RPMI7951 (cell line): ENCODE measurements at places on chromosomes 4 and X.

DNA sequence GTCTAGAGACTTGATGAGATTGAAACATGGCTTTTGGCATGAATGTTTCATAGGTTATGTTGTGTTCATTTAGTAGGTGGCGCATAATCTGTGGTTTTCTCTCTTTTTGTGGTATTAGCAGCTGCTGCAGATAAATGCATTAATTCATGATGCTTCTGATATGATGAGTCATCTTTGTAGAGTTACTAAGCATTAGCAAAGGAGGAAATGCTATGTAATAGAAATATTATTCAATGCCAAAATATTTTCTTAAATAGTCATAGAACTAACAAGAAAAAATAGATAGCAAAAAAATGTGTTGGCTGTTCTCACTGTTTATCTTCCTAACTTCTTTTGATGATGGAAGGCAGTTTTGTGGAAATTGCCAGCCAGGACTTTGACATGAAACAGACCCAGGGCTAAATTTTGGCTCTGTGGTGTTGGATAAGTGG, 3.6 kb downstream of the ZXDB start:
- peak; percentile 63 for DNase-seq

- DNase-seq: no peak
Measured at GRCh38 chr4:110876866-110877265, 254.0 kb upstream of the PITX2 start.

GRCh38 chr4:182513587-182514291, 270.5 kb downstream of the TENM3 start:
- DNase-seq: no peak

- DNase-seq: peak; percentile 45
Measured at GRCh38 chr4:69057620-69058409, 38.5 kb upstream of the UGT2B7 start.

DNA sequence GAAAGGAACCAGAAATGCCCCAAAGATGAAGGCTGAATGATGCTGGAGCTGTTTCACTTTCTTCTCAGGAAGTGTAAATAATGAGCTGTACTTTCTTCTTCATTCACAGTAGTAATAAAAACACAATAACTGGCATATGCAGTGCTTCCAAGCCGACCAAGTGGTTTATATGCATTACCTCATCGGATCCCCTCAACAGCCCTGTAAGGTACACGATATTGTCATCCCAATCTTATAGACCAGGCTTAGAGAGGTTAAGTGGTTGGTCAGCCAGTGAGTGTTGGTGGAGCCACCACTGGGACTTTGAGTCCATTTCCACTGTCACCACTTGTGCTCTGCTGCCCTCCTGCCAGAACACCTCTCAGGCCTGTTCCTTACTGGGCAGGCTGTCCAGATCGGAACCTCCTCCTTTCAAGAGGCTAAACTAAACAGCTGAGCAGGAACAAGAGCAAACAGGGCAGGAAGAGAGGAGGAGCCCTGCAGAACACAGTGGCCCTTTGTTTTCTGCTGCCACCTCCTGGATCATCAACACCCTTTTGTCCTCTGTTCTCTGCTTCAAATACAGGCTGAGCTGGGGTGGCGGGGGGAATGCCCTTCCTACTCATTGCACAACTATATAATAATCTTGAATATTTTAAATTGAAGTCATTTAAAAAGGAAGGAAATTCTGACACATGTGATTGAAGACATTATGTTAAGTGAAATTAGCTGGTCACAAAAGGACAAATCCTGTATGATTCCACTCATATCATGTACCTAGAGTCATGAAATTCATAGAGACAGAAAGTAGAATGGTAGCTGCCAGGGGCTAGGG, 112.5 kb upstream of the ATP6AP2 start:
- DNase-seq: peak; percentile 72

- DNase-seq: no peak
Measured at GRCh38 chrX:10608099-10608498, 12.3 kb downstream of the MID1 start.

GRCh38 chr4:687971-688853, 739 bp downstream of the SLC49A3 start:
- no peak for DNase-seq

GRCh38 chr4:138979742-138980141, 35.8 kb upstream of the NOCT start:
- DNase-seq: no peak

GRCh38 chrX:38811515-38812243, 10.4 kb downstream of the MID1IP1 start:
- DNase-seq: peak; percentile 33

- no peak for DNase-seq
Measured at GRCh38 chr4:161827013-161827412, 336.8 kb downstream of the FSTL5 start.

DNA sequence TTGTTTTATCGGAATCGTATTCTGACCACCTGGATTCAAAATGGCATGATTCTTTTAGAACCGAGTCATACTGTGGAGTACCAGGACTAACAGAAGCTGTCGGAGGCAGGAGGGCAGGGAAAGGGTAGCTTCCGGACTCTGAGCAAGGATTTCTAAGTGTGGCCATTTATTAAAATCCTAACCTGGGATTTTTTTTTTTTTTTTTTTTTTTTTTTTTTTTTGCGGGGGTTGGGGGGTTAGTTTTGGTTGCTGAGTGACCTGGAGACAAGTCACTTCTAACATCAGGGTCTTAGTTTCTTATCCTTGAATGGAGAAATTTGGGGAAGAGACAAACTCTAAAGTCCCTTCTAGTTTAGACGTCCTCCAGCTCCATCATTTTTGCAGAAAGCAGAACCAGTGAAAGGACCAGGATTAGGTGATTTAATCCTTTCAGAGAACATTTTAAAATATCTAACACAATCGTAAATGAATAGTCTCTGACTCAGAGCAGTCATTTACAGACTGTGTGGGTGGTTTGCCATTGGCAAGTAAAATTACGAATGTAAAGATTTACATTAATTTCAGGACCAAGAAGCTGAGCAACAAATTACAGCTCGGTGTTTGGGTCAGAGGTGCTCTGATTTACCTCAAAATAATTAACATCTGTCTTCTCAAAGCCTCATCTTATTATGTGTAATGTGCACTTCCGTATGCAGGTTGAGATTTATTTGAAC, 7.3 kb downstream of the SLC25A5 start:
- DNase-seq: no peak

DNA sequence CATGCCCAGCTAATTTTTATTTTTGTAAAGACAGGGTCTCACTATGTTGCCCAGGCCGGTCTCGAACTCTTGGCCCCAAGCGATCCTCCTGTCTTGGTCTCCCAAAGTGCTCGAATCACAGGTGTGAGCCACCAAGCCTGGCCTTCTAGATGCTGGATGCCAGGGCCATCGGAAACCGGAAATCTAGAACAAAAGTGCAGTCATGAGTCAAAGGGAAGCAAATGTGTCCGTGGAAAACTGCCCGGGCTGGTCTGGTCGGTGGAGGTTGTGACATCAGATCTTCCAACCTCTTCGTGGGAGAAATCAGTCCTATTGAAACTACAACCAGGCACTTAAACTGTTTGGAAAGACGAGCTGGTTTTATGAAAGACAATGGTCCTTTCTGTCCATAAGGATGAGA, 92.3 kb upstream of the SHOX start:
- peak; percentile 89 for DNase-seq

- DNase-seq: no peak
Measured at GRCh38 chr4:24321616-24322015, 262.7 kb downstream of the DHX15 start.

- DNase-seq: peak; percentile 21
Measured at GRCh38 chr4:86582410-86582809, 11.7 kb upstream of the PTPN13 start.

- peak; percentile 39 for DNase-seq
Measured at GRCh38 chr4:140947506-140947905, 185.8 kb downstream of the RNF150 start.

- no peak for DNase-seq
Measured at GRCh38 chr4:139675651-139676050, 10.0 kb downstream of the MGST2 start.

GRCh38 chr4:14152834-14153519, 525.5 kb upstream of the BOD1L1 start:
- no peak for DNase-seq

- no peak for DNase-seq
Measured at GRCh38 chr4:105155426-105155825, 8.8 kb downstream of the TET2 start.

GRCh38 chr4:99821918-99822503, 5.4 kb downstream of the DAPP1 start:
- no peak for DNase-seq

GRCh38 chr4:170414961-170415360, 325.2 kb upstream of the AADAT start:
- DNase-seq: no peak

DNA sequence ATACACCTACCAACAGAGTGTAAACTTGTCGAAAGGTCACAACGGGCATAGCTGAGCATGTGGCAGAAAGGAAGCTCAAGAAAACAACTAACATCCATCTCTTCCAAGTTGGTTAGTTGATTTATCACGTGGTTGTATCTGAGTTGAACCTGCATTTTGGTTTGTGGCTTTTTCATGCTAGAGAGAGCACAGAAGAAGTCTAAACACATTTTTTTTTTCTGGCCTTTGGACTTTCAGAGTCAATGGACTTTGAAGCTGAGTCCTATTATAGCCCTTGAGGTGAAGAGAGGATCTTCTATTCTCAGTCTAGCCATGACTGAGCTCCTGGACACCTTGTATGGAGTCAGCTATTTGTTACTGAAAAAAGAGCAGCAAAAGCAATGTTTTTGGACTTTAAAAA, 150.6 kb upstream of the TRPC5 start:
- DNase-seq: no peak

GRCh38 chr4:141215030-141215429, 5.7 kb upstream of the ZNF330 start:
- DNase-seq: no peak

DNA sequence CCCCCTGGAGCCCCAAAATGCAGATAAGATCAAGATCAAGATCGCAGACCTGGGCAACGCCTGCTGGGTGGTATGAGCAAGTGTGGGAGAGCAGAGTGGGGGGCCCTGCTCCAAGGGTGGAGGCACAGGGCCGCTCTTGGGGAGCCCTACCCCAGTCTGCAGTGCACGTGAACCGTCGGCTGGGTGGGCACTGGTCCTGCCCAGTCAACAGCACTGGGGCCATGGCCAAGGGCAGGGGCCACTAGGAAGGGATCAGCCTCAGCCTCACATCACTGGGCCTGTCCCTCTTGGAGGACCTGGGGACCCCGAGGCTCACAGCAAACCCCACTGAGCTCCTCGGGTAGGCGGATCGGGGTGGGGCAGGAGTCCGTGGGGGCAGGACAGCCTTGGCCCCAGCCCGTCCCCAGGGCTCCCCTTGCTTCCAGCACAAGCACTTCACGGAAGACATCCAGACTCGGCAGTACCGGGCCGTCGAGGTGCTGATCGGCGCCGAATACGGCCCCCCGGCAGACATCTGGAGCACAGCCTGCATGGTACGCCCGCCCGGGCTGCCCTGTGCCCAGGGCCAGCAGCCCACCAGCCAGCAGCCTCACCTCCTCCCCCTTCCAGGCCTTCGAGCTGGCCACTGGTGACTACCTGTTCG, 3.6 kb downstream of the SRPK3 start:
- DNase-seq: no peak

DNA sequence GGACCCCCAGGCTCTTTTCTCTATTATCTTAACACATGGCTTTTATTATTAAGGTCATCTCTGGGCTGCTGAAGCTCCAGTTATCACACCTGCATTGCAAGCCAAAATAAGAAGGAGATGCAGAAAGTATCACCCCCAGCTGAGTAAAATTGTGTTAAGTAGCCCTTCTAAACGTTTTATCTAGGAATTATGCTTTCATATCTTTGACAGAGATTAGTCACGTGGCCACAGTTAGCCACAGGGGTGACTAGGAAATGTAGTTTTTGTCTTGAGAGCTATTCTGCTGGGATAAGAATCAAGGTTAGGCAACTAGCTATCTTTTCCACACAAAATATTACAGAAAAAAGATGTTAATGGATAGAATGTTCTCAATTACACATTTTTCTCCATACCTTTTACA, 102.1 kb downstream of the ANXA3 start:
- no peak for DNase-seq

DNA sequence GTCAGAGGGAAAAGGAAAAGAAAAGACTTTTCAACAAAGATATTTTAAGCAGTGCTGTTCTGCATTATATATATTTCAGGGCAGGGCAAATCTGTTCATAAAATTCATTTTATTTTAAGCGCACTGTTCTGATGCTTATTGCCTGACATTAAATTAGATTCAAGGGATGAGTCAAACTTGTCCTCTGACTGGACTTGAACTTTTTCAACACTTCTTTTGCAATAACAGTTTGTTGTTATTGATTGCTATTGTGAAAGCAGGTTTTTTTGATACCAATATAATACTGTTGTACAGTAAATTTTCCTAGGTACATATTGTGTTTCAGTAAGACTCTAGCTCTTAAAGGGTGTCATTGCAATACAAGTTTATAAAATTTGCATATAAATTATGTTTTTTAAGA, 481.3 kb downstream of the NAF1 start:
- DNase-seq: no peak

DNA sequence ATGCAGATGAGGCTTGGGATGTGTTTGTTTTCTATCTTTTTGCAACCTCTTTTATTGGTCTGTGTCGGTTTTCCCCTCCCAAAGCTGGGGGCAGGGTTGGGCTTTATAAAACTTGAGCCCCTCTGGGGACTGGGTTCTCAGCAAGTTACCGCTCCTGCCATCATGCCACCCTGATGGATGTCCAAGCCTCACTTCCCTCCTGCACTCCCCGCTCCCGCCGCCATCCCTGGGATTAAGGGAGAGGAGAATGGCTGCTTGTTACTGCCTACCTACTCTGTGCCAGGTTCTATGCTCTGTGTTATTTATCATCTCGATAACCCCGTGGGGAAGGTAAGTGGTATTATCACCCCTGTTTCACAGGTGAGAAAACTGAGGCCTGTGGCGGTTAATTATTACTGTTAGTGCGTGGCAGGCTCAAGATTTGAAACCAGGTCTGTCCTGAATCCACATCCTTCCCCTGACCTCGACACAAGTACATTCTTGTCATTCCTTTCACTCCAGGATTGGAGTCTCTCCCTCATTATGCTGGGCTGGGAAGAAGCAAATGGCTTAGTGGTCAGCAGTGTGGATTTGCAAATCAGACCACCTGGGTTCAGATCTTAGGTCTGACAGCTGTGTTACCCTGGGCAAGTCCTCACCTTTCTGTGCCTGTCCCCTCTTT, 4.5 kb downstream of the UBA1 start:
- DNase-seq: no peak

GRCh38 chr4:80484712-80485111, 149.2 kb downstream of the CFAP299 start:
- DNase-seq: no peak

DNA sequence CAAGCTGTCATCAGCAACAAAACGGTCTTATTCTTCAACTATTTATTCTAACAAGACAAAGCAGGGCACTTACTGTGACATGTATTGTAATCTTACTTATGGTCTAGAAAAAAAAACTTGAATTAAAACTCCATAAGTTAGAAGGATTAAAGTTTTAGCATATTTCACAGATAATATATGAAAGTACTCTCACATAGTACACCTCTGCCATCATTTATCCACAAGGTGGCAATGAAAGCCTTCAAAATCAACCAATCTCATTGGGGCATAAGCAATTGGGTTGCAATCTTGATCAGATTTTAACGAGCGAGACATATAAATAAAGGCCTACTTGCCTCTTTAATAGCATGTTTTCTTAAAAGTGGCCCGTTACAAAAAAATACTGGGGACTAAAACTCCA, 1382.9 kb downstream of the FAM133A start:
- peak; percentile 11 for DNase-seq
